G401 (cell line): ENCODE measurements at places on chromosomes 7 and 10.
A peak's percentile ranks its signal among the peaks of the same experiment; 100 is the strongest.

DNA sequence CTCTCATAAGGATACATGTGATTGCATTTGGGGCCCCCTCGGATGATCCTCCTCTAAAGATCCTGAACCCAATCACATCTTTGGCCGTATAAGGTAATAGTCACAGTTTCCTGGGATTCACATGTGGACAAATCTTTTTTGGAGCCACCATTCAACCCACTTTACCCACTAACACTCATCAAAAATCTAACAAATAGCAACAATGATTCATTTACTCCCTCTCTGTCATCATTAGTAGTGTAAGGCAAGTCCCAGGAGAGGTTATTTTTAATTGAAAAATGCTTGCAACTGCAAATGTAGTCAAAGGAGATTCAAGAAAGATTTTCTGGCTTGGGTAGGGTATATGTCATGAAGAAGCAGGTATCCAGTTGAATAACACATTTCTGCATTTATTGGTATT is 9.9 kb upstream of the SMKR1 start:
- no peak for DNase-seq

DNA sequence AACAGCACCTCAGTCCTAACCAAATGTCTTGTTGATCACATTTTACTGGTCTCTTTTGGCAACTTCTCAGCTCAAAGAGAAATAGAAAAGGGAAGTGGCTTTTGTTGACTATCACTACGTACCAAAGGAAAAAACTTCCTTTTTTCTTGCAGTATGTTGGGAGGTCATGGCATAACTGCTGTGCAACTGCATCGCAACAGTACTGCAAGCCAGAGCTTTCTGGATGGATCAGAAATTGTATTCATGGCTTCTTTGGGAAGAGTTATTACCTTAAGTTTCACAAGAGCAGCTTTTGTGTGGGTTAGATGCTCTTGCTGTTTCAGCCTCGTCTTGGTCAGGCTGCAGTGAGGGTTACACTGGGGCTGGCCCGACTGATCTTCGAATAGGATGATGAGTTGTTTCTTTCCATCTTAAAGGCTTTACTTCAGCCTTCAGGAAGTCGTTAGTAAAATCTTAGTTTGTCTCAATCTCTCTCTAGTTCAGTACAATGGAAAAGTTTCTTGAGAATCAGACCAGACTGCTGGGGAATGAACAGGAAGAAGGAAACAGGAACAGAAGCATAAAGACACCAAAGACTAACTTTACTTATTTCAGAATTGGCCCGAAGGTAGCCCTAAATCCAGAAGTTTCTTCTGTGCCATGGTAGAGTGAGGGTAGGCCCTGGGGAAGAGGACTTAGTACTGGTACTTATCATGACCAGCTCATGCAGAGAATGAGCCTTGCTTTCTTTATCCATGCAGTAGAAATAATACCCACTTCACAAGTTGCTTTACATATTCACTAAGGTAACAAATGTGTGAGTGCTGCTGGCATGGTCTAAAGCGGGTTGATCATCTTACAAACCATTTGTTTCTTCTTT is 153.6 kb downstream of the CELF2 start:
- no peak for DNase-seq

GRCh38 chr10:53537508-53537907 is 764.9 kb upstream of the MBL2 start:
- DNase-seq: no peak

GRCh38 chr7:78139335-78139734 is 340.8 kb downstream of the PHTF2 start:
- no peak for DNase-seq

DNA sequence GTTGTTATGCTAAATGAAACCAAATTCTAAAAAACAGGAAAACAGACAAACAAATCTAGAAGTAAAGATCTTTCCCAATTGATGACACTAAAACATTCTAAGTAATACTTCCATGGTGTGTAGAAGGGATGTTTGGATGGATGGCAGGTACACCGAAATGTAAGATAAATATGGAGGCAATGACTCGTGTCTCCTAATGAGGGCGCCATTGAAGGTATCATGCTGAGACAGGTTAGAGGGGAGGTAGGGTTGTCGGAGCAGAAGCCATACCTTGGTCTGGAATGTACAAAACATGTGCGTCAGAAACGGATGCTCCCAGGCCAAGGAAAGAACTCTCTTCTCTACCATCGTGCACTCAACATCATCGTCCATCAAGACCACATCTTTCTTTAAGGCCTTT is 101.4 kb downstream of the PRKCQ start:
- DNase-seq: no peak

DNA sequence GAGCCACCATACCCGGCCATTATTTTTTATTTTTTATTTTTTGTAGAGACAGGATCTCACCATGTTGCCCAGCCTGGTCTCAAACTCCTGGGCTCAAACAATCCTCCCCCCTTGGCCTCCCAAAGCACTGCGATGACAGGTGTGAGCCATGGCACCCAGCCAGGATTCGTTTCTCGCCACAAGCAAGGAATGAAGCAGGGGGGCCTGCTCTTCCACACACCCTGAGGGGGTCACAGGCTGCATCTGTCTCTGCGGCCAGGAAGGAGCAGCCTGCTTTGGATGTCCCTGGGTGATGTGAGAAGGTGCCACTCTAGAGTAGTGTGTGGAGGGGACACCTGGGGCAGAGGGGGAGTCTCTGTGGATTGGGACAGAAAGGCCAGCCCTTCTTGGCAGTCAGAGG is 61.3 kb upstream of the TNRC18 start:
- DNase-seq: no peak

DNA sequence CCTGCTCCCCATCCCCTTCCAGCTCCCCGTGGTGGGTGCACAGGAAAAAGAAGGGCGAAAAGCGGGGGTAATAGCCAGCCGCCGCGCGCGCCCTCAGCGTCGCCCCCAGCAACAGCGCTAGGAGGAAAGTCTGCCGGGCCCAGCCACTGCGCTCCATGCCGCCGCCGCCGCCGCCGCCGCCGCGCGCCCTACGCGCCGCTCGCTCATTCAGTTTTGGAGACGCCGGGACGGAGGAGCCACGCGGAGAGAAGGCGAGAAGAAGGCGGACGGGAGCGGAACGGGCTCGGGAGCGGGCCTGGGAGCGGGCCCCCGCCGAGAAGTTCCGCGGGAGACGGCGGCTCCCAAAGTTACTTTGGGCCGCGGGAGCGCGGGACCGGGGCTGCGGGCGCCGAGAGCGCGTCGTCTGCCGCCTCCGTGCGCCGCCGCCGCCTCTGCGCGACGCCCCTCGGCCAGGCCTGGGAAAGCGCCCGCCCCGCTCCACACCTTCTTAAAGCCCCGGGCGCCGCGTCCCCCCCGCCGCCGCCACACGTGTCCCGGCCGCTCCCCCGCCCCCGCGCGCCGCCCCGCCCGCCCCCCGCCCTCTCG is at the start of gene RELN:
TSS of gene RELN (minus strand) at position 459 of the 585 bp plus-strand sequence. CDS start at position 157, 302 bp downstream.
- DNase-seq: peak; percentile 71

DNA sequence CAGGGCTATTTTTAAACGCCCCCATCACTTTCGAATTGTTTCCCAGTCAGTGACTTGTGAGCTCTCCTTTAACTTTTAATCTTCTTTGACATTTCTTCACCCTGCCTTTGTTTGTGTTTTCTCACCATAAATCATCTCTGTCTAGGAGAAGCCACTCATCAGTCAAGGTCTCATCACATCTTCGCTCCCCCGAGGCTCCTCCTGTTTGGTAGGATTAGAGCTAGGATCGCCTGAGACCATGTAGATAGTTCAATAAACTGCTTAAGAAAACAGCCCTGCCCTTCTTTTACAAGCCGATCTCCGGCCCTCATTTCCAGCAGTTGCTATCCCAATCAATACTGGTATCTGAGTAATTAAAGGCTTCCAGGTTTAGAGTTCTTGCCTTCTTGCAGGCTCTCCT is 472.8 kb upstream of the ADARB2 start:
- no peak for DNase-seq

GRCh38 chr7:128247640-128248194 is 6.6 kb downstream of the LEP start:
- no peak for DNase-seq

DNA sequence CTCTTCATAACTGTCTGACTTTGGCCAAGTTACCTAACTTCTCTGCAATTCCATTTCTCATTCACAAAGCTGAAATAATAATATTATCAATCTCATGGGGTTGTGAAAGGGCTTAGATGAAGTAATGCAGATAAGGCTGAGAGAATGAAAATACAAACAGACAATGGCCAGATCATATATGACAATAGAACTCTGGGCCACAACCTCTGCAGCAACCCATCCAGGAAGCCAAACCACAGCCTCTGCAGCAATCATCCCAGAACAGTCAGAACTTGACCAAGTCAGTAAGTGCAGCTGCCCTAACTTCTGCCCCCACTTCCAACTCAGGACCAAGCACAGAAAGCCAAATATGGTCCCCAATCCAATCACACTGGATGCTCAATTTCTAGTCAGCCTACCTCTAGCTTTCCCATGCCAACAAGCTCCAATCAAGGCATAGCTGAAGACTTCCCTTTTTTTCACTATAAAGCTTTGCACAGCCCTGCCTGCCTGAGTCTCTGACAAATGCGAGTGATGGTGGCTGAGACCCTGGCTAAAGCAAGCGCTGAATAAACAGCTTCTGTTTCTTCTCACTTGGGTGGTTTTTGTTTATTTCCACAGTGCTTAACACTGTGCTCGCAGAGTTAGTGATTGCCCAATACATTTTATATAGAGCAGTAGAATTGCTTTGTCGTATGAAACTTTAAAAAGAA is 34.8 kb upstream of the TNPO3 start:
- no peak for DNase-seq

GRCh38 chr10:58782876-58783851 is 270.5 kb downstream of the BICC1 start:
- no peak for DNase-seq

DNA sequence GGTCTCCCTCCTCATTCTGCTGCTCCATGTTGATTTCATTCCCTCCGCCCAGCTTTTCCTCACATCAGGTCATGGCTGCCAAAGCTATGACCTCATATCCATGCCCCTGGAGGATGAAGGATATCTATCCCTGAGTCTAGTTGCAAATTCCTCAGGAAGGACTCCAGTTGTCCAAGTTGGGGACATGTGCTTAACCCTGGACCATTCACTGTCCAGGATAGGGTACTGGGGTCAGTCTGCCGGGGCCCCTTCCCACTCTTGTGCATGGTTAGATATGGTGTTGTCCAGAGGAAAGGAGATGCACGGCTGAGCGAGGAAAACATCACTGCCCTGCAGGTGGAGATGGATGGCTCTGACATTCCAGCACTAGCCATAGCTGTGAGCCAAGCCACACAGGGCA is 51.9 kb upstream of the COMTD1 start:
- no peak for DNase-seq

DNA sequence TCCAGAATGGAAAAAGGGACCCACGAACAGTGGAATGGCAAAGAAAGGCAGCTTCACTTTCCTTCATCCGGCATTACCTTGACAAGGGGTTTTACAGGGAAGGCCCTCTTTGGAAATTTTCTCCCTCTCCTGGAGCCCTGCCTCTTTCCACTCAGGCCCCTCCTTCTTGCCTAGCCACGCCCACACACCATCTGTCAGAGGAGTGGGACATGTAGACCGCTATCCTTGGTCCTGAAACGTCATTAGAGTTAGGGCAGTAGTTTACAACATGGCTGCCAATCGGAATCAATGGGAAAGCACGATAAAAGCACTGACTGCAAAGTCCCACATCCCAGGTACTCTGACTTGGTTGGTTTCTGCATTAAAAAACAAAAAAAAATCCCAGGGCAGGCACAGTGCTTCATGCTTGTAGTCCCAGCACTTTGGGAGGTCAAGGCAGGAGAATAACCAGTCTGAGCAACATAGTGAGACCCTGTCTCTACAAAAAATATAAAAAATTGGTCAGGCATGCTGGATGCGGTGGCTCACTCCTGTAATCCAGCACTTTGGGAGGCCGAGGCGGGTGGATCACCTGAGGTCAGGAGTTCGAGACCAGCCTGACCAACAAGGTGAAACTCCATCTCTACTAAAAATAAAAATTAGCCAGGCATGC is 96.4 kb downstream of the MARCHF5 start:
- peak; percentile 16 for DNase-seq

DNA sequence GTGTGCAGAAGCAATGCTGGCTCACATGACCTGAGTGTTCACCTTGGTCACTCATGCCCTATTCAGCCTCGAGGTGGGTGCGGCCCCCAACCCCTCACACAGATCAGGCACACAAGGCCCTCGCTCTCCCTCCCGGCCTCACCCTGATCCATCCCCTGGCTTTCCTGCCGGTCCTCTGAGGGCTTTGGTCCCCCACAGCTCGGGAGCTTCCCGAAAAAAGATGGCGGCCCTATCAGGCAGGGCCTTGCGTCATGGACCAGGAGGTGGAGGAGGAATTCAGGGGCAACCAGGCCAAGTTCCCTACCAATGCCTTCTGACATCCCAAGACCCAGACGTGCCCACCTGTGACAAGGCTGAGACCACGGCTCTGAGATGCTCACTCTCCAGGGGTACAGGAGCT is 43.7 kb upstream of the DNAAF5 start:
- no peak for DNase-seq

GRCh38 chr10:24215196-24215595 is 6.3 kb downstream of the KIAA1217 start:
- no peak for DNase-seq

DNA sequence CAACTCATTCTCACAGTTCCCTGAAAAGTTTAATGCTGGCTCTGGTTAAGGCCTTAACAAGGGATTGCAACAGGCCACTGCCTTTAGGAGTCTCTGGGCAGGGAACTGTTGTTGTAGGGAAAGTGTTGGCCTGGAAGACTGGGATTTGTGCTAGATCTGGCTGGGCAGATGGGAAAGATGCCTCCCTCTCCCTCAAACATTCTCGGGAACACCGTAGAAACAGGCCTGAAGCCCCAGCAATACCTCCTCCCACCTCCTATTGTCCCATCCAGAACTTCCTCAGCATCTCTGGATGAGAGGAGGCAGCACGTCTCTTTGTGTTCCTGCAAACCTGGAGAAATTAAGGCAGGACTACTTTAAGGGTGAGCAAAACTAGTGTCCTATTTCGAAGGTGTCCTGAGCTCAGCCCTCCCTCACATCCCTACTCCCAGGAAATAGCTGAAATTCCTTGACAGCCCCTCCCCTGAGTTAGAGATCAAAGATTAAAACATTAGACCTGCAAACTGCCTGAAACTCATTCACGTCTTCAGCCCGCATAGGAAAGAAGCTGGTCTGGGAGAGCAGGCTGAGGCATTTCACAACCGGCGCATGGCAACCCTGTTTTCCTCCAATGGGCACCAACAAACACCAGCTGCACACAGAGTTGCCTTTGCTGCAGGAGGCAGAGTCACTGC is 10.9 kb upstream of the MAP3K8 start:
- DNase-seq: peak; percentile 30

DNA sequence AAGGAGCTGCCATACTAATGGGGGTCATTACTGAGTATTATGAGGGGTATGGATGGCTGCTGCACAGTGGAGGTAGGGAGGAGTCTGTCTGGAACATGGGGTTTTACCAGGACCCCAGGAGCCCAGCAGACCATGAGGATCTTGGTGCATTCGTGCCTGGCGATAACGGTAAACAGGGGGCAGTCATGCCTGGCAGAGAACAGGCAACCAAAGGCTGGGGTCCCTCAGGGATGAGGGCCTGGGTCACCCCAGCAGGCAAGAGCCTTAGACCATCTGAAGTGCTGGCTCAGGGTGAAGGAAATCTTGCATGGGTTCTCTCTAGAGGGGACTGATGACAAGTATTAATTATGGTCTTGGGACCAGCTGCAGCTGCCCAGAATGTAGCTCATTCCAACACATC is 46.1 kb downstream of the MYL10 start:
- no peak for DNase-seq

- no peak for DNase-seq
Observed at GRCh38 chr7:2882111-2882510, 38.0 kb upstream of the GNA12 start.

GRCh38 chr10:77377678-77378352 is 259.8 kb downstream of the KCNMA1 start:
- DNase-seq: no peak

GRCh38 chr10:9294865-9295264 is 1240.4 kb downstream of the GATA3 start:
- DNase-seq: no peak
